ENCODE measurements at places on chromosomes 2 and 18. TPM values are rescaled to one million over a fixed set of nuclear protein-coding genes. Genes with fewer than 3 reads are reported as not detected.

Gene CNOT9
- 46.4 TPM for total RNA-seq

Gene FER1L5
- total RNA-seq = 0.74 TPM

Gene NEB
- 0.98 TPM for total RNA-seq

Gene RIT2
- not detected for total RNA-seq

Gene MXD1
- 55.2 TPM for total RNA-seq

Gene CTAGE1
- total RNA-seq = not detected

Gene G6PC2
- total RNA-seq = not detected

GRCh38 chr2:159616286-159616701, at the start of gene BAZ2B:
Gene BAZ2B, minus strand, starts transcription at chr2:159616548. Its CDS starts 137,829 bp downstream, at chr2:159478719.
- no peaks in the 10 kb centered on the region for H3K36me3 ChIP-seq
- peak within 1 kb of the TSS; percentile 73 for H3K4me3 ChIP-seq

DNA sequence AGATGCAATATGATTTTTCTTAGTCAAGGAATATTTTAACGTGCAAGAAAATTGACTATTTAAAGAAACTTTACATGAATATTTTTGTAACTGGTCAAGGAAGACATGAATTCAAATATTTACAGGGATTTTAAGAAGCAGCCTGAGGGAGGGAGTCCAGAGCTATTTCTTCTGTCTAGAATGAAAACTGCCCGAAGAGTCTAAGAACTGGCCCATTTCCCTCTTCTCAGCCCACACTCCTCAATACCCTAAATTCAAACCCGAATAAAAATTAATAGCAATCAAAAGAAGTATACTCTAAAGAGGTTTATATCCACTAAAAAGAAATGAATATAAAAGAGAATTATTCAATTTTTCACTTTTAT, 6.5 kb upstream of the NDUFV2 start:
- no peak overlapping the region for H3K4me3 ChIP-seq
- no peak overlapping the region for H3K27ac ChIP-seq

DNA sequence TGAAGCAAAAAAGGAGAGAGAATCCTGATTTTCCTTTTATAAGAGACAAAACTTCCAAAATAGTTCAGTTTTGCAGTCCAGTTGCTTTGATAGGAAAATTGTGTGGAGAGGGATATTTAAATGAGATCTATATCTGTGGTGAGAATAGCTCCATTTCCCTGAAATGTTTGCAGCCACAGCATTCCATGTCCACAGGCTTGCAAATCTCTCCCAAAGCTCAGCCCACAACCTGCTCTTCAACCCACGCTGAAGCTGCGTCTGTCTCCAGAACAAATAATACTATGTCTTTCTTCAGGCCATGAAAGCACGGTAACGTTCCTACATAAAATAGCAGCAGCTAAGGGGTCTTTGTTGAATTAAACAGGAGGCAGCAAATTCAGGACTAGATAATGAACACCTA, 31.8 kb downstream of the TMEM17 start:
- H3K36me3 ChIP-seq = no peaks in the 10 kb centered on the region
- H3K27ac ChIP-seq = no peak overlapping the region
- H3K27me3 ChIP-seq = no peaks in the 10 kb centered on the region
- no peak for DNase-seq
- no peak overlapping the region for H3K4me3 ChIP-seq
- peaks cover 91% of the 10 kb centered on the region for H3K4me1 ChIP-seq

DNA sequence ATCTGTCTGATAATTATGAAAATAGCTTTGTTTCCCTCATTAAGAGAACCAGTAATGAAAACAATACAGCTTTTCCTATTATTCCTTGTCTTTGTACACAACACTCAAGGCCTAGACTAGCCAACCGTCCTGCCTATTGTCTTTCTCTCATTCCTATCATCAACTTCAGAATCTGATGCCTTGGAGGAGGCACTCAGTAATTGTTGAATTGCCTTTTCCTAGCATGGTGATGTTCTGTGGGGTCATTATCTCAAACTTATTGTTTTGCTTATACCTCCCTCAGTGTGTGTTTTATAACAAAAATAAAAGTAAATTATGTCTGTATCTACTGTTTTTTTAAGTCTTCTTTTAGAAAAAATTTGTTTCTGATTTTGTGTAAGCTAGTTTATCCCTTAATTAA, 208.7 kb downstream of the RIT2 start:
- H3K27me3 ChIP-seq = no peaks in the 10 kb centered on the region
- no peaks in the 10 kb centered on the region for H3K4me1 ChIP-seq
- H3K27ac ChIP-seq = no peak overlapping the region
- no peak for DNase-seq
- H3K4me3 ChIP-seq = no peak overlapping the region

DNA sequence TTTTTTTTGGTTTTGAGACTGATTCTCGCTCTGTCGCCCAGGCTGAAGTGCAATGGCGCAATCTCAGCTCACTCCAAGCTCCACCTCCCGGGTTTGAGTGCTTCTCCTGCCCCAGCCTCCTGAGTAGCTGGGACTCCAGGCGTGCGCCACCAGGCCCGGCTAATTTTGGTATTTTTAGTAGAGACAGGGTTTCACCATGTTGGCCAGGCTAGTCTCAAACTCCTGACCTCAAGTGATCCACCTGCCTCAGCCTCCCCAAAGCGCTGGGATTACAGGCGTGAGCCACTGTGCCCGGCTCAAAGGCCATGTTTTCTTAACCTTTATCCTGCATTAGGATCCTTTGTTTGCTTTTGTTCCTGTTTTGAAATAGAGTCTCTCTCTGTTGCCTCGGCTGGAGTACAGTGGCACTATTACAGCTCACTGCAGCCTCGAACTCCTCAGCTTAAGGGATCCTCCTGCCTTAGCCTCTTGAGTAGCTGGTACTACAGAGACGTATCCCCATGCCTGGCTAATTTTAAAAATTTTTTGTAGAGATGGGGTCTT, 41.0 kb downstream of the NPC1 start:
- no peak overlapping the region for H3K27ac ChIP-seq
- no peak overlapping the region for H3K4me3 ChIP-seq
- no peak for DNase-seq
- no peaks in the 10 kb centered on the region for H3K27me3 ChIP-seq
- peaks cover 10% of the 10 kb centered on the region for H3K4me1 ChIP-seq

DNA sequence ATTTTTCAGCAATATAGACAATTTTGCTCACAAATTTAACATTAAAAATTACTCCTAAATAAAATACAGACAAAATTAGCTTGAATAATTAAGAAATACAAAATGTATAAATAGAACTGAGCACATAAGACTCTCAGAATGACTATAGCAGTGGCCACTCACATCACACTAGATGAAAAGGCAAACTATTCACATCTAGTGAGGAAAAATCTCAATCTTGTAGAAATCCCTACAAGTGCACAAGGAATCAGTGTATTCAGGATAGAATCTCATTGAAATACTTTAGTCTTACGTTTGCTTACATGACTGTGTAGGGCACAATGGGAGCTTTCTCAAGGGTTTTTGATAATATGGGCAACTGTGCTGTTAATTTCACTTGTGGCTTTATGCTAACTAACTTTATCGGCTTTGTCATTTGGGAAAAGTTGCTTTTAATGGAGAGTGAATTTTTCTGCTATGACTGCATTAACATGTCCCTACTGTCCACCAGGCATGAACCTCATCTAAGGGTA, 678.9 kb upstream of the LRRTM4 start:
- no peak overlapping the region for H3K4me3 ChIP-seq
- H3K36me3 ChIP-seq = no peaks in the 10 kb centered on the region
- no peaks in the 10 kb centered on the region for H3K27me3 ChIP-seq
- H3K27ac ChIP-seq = no peak overlapping the region

DNA sequence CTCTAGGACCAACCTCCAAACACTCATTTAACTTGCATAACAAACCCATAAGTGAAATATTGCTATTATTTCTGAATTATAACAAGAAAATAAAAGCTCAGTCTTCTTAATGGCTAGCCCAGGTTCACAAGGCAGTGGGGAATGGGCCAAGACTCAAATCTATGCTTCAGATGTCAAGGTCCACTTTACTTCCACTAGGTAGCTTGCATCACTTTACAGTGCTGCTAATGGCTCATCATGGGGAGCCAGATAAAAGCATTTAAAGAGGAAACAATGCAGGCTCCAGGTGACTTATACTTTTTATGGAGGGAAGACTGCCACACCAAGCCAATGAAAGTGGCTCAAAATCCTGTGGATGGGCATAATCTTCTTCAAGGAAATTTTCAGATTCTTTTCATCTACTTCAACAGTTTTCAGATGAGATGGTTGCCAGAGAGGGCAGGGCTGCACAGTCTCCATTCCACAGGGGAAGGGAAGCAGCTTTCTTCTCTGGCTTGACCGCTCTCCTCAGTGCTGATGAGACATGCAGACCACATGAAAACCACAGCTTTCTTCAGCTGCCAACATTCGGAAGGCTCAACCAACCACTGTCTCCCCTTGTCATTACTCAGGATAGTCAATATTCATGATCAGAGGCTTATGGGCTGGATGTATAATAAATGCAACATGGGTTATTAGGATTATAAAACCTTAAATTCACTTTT, 361.9 kb upstream of the MEX3C start:
- no peak overlapping the region for H3K4me3 ChIP-seq
- no peaks in the 10 kb centered on the region for H3K27me3 ChIP-seq
- no peaks in the 10 kb centered on the region for H3K4me1 ChIP-seq
- H3K36me3 ChIP-seq = no peaks in the 10 kb centered on the region
- H3K27ac ChIP-seq = no peak overlapping the region
- no peak for DNase-seq

- H3K4me3 ChIP-seq = no peak overlapping the region
- H3K36me3 ChIP-seq = no peaks in the 10 kb centered on the region
- no peaks in the 10 kb centered on the region for H3K27me3 ChIP-seq
- no peak for DNase-seq
- no peak overlapping the region for H3K27ac ChIP-seq
- H3K4me1 ChIP-seq = no peaks in the 10 kb centered on the region
These were observed 193.6 kb downstream of the NRXN1 start for GRCh38 chr2:50838316-50838715.

DNA sequence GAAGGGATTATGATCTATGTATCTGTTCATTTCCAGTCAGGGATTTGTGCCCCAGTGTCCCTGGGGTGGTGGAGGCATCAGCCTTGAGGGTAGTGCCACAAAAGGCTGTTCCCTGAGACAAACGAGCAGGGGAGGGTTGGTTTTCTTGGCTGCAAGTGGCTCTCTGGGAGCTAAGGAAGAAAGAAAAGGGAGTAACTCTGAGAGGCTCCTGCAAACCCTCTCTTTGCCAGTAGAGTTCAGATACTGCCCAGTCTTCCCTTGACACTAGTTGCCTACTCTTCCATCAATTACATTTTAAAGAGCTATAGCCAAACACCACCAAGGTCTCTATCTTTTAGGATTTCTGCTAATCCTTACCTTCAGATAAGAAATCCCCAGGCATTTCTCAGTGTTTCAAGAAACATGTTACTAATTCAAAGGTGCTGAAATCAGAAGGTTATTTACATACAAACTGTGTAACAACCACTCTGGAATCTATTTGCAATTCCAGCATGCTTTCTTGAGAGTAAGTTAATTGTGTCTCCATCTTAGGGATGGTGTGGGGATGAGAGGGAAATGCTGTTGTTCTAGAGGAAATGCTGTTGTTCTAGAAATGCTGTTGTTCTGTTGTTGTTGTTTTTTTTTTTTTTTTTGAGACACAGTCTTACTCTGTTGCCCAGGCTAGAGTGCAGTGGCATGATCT, 18.7 kb upstream of the KCTD1 start:
- no peaks in the 10 kb centered on the region for H3K27me3 ChIP-seq
- peaks cover 11% of the 10 kb centered on the region for H3K4me1 ChIP-seq
- no peak overlapping the region for H3K4me3 ChIP-seq
- H3K27ac ChIP-seq = no peak overlapping the region

GRCh38 chr2:207337234-207338219, 171.8 kb upstream of the KLF7 start:
- H3K27ac ChIP-seq = peak overlapping the region; percentile 18
- no peaks in the 10 kb centered on the region for H3K27me3 ChIP-seq
- H3K4me1 ChIP-seq = peaks cover 24% of the 10 kb centered on the region
- no peak for DNase-seq
- H3K4me3 ChIP-seq = no peak overlapping the region

DNA sequence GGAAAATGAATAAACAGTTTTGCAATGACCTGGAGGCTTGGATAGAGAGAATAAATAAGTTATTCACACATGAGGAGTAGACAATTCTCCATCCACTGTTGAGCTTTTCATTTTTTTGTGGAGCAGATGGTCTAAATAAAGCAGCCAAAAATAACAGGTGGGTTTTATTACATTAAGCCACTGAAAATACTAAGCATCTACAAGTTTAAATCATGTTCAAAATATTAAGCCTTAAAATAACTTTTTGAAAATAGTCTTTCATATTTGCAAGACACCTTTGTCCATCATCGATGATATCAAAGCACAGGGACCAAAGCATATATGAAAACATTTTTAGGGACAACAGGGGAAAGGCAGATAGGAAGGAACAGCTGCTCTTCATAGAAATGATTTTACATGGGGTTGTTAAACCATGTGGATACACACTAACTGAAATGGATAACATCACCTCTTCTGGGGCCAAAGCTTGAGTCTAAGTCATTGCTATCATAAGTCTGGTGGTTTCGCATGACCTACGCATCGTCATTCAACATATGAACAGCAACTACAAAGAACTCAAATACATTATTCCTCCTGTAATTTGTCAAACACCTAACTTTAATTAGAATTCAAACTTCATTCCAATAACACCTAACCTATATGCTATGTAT, 197.6 kb upstream of the CHST9 start:
- H3K27me3 ChIP-seq = no peaks in the 10 kb centered on the region
- no peak overlapping the region for H3K4me3 ChIP-seq
- H3K36me3 ChIP-seq = no peaks in the 10 kb centered on the region
- no peak overlapping the region for H3K27ac ChIP-seq
- DNase-seq = no peak
- H3K4me1 ChIP-seq = no peaks in the 10 kb centered on the region

DNA sequence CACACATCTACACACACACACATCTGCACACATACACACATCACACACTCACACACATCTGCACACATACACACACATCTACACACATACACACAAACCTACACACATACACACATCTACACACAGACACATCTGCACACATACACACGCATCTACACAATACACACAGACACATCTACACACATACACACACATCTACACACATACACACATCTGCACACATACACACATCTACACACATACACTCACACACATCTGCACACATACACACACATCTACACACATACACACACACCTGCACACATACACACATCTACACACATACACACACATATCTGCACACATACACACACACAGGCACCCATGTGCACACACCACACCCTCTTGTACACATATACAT, 400 bp upstream of the PRLH start:
- no peak overlapping the region for H3K4me3 ChIP-seq
- H3K27me3 ChIP-seq = no peaks in the 10 kb centered on the region
- H3K4me1 ChIP-seq = no peaks in the 10 kb centered on the region

DNA sequence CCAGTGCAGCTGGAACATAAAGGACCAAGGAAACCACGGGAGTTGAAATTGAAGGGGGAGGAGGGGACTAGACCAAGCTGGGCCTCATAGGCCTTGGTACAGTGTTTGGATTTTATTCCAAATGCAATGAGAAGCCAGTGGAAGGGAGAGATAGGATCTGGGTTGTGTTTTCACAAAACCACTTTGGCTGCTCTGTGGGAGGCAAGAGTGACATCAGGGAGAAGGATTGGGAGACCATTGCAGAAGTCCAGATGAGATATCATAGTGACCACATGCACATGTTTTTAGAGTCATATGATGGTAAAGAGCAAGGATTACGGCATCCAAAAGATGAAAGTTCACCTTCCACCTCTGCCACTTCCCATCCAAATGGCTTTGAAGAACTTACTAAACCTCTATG, 210.2 kb downstream of the PAX3 start:
- H3K27me3 ChIP-seq = no peaks in the 10 kb centered on the region
- H3K4me3 ChIP-seq = no peak overlapping the region
- no peaks in the 10 kb centered on the region for H3K36me3 ChIP-seq
- no peak overlapping the region for H3K27ac ChIP-seq

GRCh38 chr2:218152777-218153176, 14.0 kb downstream of the CXCR1 start:
- no peak for DNase-seq
- no peaks in the 10 kb centered on the region for H3K36me3 ChIP-seq
- no peak overlapping the region for H3K4me3 ChIP-seq
- H3K4me1 ChIP-seq = no peaks in the 10 kb centered on the region
- H3K27ac ChIP-seq = no peak overlapping the region
- no peaks in the 10 kb centered on the region for H3K27me3 ChIP-seq

All from vagina (tissue), 2 donors.